Activated naive CD4-positive, alpha-beta T cell (primary cell): ENCODE measurements at places on chromosomes 2 and 18.

DNA sequence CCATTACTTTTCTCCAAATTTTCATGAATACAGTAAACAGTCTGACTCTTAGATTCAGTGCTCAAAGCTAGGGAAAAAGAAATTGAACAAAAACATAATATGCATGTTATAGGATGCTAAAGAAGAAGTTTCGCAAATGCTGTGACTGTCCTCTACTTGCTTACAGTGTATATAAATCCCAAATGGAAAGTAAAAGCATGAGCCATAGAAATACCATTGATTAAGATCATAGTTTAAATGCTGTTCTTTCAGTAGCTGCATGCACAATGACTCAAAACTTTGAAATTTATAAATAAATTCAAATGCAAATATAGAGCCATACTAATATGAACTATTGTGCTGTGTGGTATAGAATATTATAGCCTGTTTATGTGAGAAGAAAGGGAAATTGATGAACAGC, 1113.9 kb upstream of the ACVR2A start:
- DNase-seq: no peak

- DNase-seq: no peak
These were observed 217.1 kb downstream of the SLC4A3 start for GRCh38 chr2:219844401-219845091.

GRCh38 chr2:174399171-174399570, 3.6 kb downstream of the SCRN3 start:
- DNase-seq: no peak

DNA sequence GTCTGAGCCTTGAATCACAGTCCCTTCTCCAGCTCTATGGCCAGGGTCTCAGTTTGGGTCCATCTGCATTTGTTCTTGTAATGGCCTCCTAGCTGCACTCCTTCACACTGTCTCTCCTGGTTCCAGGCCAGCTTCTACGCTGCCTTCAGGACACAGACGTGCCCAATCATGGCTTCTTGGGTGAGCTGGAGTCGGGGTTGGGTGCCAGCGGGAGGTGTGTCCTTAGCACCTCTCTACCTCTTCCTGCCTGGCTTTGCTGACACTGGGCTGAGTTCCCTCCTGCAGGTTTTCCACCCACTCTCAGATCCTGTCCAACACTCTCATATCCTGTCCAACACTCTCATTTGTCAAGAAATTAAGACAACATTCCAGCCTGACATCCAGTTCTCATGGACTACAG, 9.6 kb downstream of the TRPM8 start:
- DNase-seq: no peak

DNA sequence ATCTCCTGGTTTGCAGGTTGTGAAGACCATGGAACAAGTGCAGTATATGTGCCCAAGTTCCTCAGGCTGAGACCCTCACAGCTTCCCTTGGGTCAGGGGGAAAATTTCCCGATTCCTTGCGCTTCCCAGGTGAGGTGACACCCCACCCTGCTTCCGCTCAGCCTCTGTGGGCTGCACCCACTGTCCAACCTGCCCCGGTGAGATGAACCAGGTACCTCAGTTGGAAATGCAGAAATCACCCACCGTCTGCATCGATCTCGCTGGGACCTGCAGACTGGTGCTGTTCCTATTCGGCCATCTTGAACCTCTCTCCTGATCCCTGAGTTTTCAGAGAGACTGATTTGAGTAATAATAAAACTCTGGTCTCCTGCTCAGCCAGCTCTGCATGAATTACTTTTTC, 30.6 kb downstream of the CHCHD5 start:
- no peak for DNase-seq

GRCh38 chr2:42908518-42909200, 116.3 kb upstream of the HAAO start:
- DNase-seq: no peak

DNA sequence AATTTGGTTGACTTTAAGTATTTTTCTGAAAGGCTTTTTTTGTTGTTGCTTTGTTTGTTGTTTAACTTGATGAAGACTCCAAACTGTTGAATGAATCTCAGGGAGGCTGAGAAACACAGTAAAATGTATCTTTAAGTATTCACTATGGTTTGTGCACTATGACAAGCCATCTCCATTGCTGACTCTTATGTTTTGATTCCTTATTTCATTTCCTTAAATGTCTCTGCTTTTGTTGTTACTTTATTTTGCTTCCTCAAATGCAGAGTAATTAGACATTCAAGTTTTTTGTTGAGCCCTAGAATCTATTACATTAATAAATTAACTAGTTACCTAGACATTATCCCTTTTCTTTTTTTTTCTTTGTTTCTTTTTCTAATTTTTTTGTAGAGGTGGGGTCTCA, 46.3 kb upstream of the SLC39A10 start:
- no peak for DNase-seq
